ENCODE measurements at places on chromosomes 1 and 21. TPM values are rescaled to one million over a fixed set of nuclear protein-coding genes. Genes with fewer than 3 reads are reported as not detected.

DNA sequence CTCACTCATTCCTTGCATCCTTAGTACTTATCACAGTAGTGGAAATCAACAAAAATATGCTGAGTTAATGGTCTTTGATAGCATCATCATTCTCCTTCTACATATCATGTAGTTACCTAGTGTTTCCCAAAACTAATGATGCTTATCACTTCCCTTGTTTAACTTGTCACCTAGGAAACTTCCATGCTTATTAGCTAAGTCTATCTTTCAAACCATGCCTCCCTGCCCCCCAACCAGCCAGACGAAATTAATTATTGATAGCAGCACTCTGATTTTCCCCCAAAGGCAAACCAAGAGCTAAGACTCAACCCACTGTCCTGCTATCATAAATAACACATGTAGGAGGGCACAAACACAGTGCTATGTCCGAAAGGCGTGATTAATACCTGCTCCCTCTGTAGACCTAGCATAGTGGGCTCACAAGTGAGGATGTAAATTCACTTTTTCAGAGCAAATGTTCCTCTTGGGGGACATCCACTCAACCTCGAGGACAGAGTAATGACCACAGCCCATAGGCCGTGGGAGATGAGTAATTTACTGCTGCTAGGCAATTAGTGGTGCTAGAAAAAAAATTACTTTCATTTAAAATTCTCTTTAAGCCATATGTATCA lies 25.8 kb upstream of the LPAR3 start:
- H3K4me1 ChIP-seq, result no peaks in the 10 kb centered on the region
- DNase-seq, result no peak
- H3K27ac ChIP-seq, result no peak overlapping the region
- peaks cover 2% of the 10 kb centered on the region for H3K27me3 ChIP-seq

DNA sequence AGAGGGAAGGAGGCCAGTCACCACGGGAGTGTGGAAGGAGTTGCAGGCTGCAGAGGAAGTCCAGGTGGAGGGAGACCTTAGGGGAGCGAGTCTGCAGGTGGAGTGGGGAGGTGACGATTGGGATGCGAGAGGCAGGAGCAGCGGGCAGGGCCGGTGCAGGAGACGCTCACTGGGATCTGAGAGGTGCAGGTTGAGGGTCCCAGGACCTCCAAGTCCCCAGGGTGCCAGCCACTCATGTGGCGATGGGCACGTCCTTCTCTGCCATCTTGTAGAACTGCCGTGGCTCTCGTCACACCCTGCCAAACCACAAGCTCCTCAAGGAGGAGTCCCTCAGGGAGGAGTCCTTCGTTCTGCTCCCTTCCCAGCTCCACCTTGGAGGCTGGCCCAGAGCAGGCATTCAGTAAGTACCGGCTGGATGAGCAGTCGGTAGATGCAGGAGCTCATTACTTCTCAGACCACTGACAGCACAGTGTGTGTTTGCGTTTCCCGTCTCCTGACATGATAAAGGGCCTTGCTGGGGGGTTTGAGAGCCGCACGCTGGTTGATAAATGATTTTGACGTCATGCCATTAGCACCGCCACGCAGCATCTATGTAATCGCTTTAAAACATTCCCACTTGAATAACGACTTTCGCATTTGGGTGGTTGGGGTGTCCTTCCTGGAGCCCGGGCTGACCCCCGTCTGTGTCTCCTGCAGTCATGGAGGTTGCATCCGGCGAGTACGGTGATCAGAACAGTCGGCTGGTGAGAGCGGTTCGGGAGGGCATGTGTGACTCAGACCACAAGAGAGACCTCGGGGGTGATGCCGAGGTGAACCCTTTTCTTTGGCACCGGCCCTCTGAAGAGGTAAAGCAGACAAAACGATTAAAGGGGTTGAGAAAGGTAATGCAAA lies 27.8 kb downstream of the TFF3 start:
- H3K4me3 ChIP-seq, result no peak overlapping the region
- H3K36me3 ChIP-seq, result no peaks in the 10 kb centered on the region
- H3K27me3 ChIP-seq, result no peaks in the 10 kb centered on the region
- no peaks in the 10 kb centered on the region for H3K4me1 ChIP-seq

AMY2A gene
- not detected for total RNA-seq

KRTAP19-5 gene
- not detected for total RNA-seq

- H3K36me3 ChIP-seq, result no peaks in the 10 kb centered on the region
- H3K27me3 ChIP-seq, result no peaks in the 10 kb centered on the region
- no peak overlapping the region for H3K4me3 ChIP-seq
- H3K4me1 ChIP-seq, result peaks cover 3% of the 10 kb centered on the region
- no peak for DNase-seq
These were observed 24.3 kb upstream of the IFNAR2 start for GRCh38 chr21:33205476-33205875.

CRB1 gene
- not detected for total RNA-seq

GRCh38 chr1:175195798-175196197 lies 3.2 kb upstream of the KIAA0040 start:
- no peaks in the 10 kb centered on the region for H3K4me1 ChIP-seq
- no peak overlapping the region for H3K27ac ChIP-seq
- no peaks in the 10 kb centered on the region for H3K36me3 ChIP-seq

DNA sequence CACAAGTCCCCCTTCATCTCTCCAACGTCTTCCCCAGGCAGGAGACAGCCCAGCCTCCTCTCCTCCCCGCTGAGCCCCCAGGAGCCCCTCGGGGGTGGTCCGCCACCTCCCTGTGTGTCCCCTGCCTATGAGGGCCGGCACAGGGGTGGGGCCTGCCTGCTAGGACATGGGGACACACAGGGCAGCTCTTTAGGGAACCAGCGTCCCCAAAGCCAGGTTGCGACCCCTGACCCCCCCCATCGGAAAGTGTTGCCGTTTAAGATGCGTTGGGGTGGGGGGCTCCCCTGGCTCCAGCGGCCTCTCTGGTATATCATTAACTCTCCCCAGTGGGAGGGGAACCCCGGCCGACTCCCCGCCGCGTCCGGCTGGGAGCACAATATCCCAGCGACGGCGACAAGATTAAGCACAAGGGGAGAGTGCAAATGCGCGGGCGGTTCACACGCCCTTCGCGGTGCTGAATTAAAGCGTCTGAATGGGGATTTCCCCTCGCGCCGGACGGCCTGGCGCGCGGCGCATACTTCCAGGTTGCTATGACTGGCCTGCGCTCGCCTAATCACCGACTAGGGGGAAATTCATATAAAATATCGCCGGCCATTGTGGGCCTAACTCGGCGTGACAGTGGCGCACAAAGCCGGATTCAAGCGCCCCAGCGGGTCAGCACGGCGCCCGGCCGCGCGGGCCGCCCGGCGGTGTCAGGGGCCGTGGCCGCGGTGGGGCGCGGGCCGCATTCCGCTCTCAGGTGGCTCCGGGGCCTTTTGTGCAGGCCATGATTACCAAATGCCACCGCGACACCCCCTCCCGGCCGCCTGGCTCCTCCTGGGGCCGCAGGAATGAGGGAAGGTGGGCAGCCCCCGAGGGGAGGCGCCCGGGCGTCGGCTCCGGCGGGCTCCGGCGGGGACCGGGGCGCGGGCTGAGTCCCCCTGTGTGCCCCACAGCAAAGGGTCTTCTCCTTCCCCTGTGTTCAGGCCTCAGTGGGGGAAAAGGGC lies 30.9 kb downstream of the WNT3A start:
- peaks cover 47% of the 10 kb centered on the region for H3K27me3 ChIP-seq
- H3K36me3 ChIP-seq, result no peaks in the 10 kb centered on the region
- peak overlapping the region; percentile 99 for H3K27ac ChIP-seq
- peaks cover 4% of the 10 kb centered on the region for H3K4me1 ChIP-seq
- H3K4me3 ChIP-seq, result no peak overlapping the region

- H3K4me1 ChIP-seq, result peaks cover 7% of the 10 kb centered on the region
- no peak overlapping the region for H3K4me3 ChIP-seq
- peak; percentile 88 for DNase-seq
These were observed 12.2 kb upstream of the CLSTN1 start for GRCh38 chr1:9835758-9836631.

DNA sequence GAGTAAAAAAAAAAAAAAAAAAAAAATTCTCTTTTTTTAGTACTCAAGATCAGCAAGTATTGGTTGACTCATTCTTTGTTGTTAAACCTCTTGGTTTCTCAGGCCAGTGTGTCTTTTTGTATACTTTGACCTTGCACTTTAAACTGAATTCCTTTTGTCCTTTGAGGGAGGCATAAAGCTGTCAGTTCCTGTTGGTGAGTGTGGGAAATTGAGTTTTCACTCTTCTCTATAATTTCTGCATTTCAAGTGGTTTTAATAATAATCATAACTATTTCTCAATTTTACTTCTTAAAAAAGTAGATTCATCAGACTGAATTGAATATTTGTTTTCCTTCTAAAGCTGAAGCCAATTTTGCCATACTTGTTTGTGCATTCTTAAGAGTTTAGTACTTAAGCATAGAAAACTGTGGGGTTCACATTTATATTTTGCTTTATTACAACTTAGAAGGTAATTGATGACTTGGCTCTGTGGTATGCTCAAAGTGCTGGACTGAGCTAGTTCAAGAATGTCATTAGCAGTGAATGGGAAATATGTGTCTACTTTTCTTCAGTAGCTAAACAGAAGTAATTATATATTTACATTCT lies 43.4 kb downstream of the ITSN1 start:
- H3K4me3 ChIP-seq, result no peak overlapping the region
- no peak for DNase-seq
- peaks cover 11% of the 10 kb centered on the region for H3K4me1 ChIP-seq

CHI3L1 gene
- total RNA-seq, result 0.63 TPM

DNA sequence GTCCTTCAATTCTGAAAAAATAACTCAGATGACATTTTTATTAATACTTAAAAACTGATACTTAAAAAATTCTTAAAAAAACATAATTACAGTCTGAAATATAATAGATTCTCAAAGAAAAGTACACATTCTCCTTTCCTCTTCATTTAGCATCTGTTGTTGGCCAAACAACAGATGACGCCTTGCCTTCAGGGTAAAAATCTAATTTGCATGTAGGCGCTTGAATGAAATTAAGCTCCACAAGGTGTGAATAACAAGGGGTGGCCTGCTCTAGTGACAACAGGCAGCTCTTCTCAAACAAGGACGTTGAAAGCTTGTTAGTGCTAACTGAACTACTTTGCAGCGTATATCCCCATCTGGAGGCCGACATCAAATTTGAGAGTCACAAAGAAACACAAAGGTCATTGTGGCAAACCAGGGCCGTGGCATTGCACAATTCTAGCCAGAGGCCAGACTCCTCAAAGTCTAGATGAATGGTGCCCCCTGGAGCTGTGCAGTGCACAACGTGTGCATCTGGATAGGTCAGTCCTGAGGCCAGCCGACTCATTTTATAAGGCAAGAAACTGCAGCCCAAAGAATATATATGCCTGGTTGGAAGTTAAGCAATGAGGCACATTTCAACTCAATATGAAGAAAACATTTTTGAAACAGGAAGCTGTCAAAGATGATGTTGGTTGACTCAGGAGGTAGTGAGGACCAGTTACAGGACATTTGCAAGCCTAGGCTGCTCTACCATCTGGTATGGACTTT lies 459.2 kb upstream of the RUNX1 start:
- no peaks in the 10 kb centered on the region for H3K27me3 ChIP-seq
- no peaks in the 10 kb centered on the region for H3K4me1 ChIP-seq
- no peaks in the 10 kb centered on the region for H3K36me3 ChIP-seq
- no peak overlapping the region for H3K4me3 ChIP-seq

PEX19 gene
- total RNA-seq, result 107 TPM

DNA sequence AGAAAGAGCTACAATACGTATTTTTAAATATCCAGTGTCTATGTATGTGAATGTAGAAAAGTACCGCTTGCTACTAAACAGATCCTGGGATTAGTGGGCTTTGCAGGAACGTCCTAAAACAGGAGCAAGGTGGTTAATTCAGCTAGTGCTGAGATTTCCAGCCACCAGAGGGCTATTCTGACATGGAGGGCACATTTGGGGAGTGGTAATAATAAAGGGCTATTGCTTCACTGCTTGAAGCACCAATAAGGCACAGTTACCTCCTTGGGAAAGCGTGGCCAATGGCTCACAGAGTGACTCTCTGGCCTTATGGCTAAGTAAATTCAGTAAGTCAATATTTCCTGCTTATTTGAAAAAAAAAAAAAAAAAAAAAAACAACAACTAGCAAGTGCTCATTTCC lies 152.4 kb downstream of the GABPA start:
- H3K36me3 ChIP-seq, result peaks cover 90% of the 10 kb centered on the region
- no peak for DNase-seq
- no peak overlapping the region for H3K27ac ChIP-seq
- no peak overlapping the region for H3K4me3 ChIP-seq
- no peaks in the 10 kb centered on the region for H3K27me3 ChIP-seq
- no peaks in the 10 kb centered on the region for H3K4me1 ChIP-seq

- H3K27me3 ChIP-seq, result no peaks in the 10 kb centered on the region
- H3K36me3 ChIP-seq, result no peaks in the 10 kb centered on the region
- DNase-seq, result no peak
These were observed 21.8 kb downstream of the CAPN9 start for GRCh38 chr1:230768903-230769570.

DNA sequence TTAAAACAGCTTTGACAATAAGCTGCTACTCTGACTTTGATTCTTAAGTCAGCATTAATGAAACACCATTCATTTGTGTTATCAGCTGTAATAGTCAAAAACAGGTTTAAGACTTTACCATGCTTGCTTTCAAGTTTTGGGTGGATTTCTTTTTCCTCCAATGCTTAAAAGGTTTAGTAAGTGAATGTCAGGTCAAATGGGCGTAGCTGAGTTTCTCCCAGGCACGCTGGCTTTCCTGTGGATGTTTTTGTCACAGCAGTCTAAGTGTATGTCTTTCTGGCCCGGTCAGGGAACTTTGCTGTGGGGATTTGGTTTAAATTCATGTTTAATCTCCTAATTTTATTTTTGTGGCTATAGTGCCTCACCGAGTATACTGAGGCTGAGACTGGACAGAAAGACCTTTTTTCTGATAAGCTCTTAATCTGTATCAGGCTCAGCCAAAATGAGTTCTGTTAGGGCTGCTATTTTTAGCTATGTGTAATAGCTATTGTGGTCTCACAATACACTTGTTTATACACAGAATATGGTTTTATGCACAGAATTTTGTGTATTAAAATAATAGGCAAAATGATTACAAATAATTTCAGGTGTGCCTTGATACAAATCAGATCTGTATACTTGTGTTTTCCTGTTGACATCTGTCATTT lies 292.8 kb downstream of the DISC1 start:
- H3K4me1 ChIP-seq, result peaks cover 14% of the 10 kb centered on the region
- no peak overlapping the region for H3K4me3 ChIP-seq
- H3K36me3 ChIP-seq, result no peaks in the 10 kb centered on the region
- no peaks in the 10 kb centered on the region for H3K27me3 ChIP-seq
- no peak overlapping the region for H3K27ac ChIP-seq

- H3K4me1 ChIP-seq, result no peaks in the 10 kb centered on the region
- no peak overlapping the region for H3K4me3 ChIP-seq
- no peaks in the 10 kb centered on the region for H3K36me3 ChIP-seq
These were observed 59.0 kb downstream of the SYT6 start for GRCh38 chr1:114094675-114095074.

GRCh38 chr1:46532498-46533178 lies 18.8 kb downstream of the KNCN start:
- H3K27me3 ChIP-seq, result peaks cover 93% of the 10 kb centered on the region
- H3K4me3 ChIP-seq, result no peak overlapping the region
- H3K36me3 ChIP-seq, result no peaks in the 10 kb centered on the region
- DNase-seq, result peak; percentile 89
- peaks cover 7% of the 10 kb centered on the region for H3K4me1 ChIP-seq

DNA sequence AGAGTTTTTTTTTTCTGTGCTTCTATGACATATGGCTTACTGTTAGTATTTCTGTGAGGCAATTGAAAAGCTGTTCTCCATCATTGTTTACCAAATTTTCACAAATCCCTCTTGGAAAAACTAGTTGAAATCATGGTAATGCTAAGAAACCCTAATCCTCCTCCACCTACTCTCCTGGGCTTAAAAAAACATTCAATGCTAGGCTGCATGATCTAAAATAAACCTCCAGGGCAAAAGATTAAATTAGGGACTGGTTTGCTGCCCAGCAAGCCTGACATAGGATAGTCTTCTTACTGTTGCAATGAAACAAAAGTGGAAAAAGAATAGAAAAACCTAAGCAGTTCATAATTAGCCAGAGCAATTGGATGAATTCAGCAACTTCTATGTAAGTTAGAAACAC lies 16.1 kb downstream of the C1orf52 start:
- no peaks in the 10 kb centered on the region for H3K36me3 ChIP-seq
- H3K27me3 ChIP-seq, result no peaks in the 10 kb centered on the region
- no peak for DNase-seq
- peaks cover 13% of the 10 kb centered on the region for H3K4me1 ChIP-seq
- H3K27ac ChIP-seq, result no peak overlapping the region
- H3K4me3 ChIP-seq, result no peak overlapping the region
